ENCODE measurements at places on chromosomes 4 and X. TPM values are rescaled to one million over a fixed set of nuclear protein-coding genes. Genes with fewer than 3 reads are reported as not detected.

Gene ADH7
- total RNA-seq, result not detected

Gene CSAG3
- not detected for total RNA-seq

Gene ZNF630
- total RNA-seq, result 1.5 TPM

Gene SSX1
- not detected for total RNA-seq

Gene ZCCHC18
- total RNA-seq, result 1.5 TPM

Gene SMIM9
- total RNA-seq, result not detected

Gene LINC00632
- 2.3 TPM for total RNA-seq

Gene IL13RA2
- total RNA-seq, result 1.9 TPM

Gene ERAS
- not detected for total RNA-seq

Gene MAGT1
- 61.1 TPM for total RNA-seq
